ENCODE measurements at places on chromosomes 2 and 18. TPM values are rescaled to one million over a fixed set of nuclear protein-coding genes. Genes with fewer than 3 reads are reported as not detected.

Gene MAP2
- total RNA-seq, result not detected

Gene HOXD11
- not detected for total RNA-seq

Gene DPP10
- not detected for total RNA-seq

Gene HOXD13
- not detected for total RNA-seq

Gene PJVK
- total RNA-seq, result 2.2 TPM

Gene ZNF396
- 0.98 TPM for total RNA-seq

Gene LGALSL
- total RNA-seq, result 0.84 TPM

Gene BARD1
- total RNA-seq, result 39.0 TPM

Gene TXNL1
- 59.5 TPM for total RNA-seq

Gene CHRNA1
- total RNA-seq, result not detected

Gene FSHR
- total RNA-seq, result not detected

Gene COLEC12
- total RNA-seq, result not detected

Gene METAP1D
- total RNA-seq, result 5.6 TPM

Gene TCF23
- not detected for total RNA-seq

Gene ONECUT2
- total RNA-seq, result not detected

Gene GALNT5
- total RNA-seq, result not detected
